ENCODE measurements at places on chromosomes 4 and X.
A peak's percentile ranks its signal among the peaks of the same experiment; 100 is the strongest.

DNA sequence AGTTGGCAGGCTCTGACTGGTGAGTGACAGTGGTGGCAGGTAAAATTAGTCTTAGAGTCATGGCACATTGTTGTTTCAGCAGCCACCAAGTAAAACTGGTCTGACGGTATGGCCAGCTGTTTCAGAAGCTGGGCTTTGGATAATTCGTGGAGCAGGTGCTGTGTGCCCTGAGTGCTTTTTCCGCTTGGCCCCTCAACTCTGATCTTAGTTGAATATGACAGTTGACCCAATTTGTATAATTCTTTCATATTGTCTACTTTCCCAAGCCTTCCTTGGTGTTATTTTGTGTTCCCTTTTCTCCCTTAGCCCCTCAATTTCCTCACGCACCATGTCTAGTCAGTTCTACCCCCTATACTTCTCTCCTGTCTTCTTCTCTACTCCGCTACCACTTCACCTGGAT lies 32.0 kb downstream of the CDS1 start:
- DNase-seq = no peak

GRCh38 chr4:15234856-15235126 lies 193.0 kb upstream of the C1QTNF7 start:
- DNase-seq = no peak

DNA sequence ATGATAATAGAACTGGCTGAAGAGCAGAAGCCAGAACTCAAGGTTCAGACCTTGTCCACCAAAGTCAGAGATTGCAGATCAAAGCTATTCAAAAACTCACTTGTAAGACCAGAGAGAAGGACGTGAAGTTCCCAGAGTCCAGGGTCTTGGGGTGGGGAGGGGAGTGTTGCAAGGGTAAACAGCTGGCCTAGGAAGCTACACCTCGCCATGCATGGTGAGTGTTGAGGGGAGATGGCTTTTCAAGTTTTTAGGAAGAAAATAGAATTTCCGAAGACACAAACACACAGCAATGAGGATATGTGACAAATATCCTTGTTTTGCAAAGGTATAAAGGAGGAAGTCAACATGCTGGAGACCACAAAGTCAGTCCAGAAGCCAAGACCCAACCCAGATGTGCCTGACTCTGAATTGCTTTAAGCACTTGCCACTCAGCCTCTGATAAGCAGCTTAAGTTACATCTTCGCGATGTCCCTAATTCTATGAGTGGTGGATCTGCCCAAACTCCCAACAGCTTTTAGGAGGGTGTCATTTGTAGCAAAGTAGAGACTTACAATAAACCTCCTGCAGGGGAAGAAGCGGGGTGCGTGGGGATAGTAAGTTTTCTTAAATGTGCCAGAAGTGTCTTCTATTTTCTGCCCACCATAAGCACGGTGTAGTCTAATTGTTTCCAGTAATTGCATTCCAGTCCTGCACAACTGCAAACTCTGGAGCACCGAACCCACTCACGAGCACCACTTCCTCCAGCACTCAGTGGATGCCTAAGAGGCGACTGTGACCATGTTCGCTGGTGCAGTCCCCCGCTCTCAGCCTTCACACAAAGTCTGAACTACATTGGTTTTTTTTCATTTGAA lies 26.5 kb downstream of the HAND2 start:
- no peak for DNase-seq

- peak; percentile 14 for DNase-seq
These were observed 330.1 kb downstream of the BMPR1B start for GRCh38 chr4:95087657-95088455.

- peak; percentile 41 for DNase-seq
These were observed 2.0 kb downstream of the TMEM255A start for GRCh38 chrX:120308959-120309872.

- DNase-seq = peak; percentile 52
These were observed at the start of gene NUDT11 for GRCh38 chrX:51496501-51497291. Gene NUDT11 (minus strand): TSS chrX:51496592. CDS start chrX:51496444, 148 bp downstream.

- no peak for DNase-seq
These were observed 218.6 kb downstream of the SPCS3 start for GRCh38 chr4:176538217-176538925.

GRCh38 chrX:43500996-43501694 lies 155.0 kb upstream of the MAOA start:
- DNase-seq = peak; percentile 11

DNA sequence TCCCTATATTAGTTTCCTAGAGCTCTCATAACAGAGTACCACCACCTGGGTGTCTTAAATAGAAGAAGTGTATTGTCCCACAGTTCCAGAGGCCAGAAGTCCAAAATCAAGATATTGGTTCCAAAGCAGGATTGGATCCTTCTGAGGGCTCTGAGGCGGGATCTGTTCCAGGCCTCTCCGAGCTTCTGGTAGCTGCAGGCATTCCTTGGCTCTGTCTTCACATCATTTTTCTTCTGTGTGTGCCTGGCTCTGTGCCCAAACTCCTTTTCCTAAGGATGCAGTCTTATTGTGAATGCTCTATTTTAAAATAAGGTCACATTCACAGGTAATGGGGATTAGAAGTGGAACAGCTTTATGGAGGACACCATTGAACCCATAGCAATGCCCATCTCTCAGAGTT lies 253.7 kb upstream of the TAPT1 start:
- no peak for DNase-seq

DNA sequence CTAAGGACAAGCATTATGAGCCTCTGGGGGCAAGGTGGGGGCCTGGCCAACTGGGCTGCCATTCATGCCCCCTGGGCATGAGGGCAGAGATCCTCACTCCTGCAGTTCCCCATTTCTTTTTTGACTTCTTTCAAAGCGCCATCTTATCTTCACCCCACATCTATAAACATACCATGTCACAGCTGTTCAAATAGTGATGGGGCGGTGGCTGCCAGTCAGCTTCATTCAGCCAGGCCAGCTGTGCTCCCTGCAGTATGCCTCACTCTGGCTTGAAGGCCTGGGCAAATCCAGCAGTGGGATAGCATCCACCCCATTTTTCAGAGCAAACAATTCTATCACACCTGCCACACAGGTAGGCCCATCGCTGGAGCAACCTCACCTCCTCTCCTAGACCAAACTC lies 85.5 kb downstream of the NHSL2 start:
- DNase-seq = no peak

DNA sequence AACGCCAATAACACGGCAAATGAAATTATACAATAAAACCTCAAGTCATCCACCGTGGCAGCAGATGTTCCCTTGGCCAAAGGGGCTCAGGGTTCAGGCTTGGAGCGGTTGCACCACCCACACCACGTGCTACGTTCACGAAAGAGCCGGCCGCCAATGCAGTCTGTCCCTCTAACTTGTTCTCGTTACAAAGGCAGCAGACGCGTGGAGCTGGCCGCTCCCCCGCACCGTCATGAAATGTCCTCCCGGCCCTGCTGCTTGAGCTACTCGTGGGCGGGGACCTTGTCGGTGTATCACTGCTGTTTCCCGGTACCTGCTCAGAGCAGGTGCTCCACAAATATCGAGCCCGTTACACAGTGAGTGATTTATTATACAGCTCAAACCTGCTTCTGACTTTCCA lies 36.4 kb upstream of the MAN2B2 start:
- no peak for DNase-seq

DNA sequence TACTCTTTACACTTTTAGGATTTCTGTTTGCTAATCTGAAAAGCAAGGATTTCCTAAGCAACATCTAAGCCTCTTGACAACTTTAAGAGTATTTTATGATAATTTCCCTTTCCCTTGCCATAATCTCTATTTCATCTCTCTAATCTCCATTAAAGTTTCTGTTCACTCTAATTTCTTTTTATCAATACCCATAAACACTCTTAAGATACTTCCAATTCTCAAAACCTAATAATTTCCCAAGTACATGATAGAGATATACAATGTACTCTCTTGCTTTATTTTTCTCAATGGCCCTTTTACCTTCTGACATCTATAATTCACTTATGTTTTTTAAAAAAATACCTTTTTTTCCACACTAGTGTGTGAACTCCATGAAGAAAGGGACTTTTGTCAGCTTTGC lies 26.8 kb downstream of the DAPP1 start:
- DNase-seq = no peak

- DNase-seq = no peak
These were observed 424 bp upstream of the ZNF330 start for GRCh38 chr4:141220271-141220670.

DNA sequence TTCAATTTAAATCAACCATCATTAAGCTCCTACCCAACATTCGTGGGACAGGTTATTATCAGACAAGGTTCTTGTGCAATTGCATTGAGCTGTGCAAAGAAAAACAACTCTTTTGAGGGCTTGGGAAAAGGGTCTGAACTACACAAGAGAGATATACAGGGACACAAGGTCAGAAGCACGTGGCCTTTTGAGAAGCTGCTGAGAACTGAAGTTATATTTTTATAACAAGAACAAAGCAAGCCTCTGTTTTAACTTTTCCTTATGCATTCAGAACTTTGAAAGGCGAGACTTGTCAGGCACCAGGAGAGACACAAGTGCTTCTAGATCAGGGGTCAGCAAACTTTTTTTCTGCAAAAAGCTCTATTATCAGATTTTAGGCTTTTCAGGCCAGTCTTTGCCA lies 274.8 kb upstream of the VCX start:
- no peak for DNase-seq

DNA sequence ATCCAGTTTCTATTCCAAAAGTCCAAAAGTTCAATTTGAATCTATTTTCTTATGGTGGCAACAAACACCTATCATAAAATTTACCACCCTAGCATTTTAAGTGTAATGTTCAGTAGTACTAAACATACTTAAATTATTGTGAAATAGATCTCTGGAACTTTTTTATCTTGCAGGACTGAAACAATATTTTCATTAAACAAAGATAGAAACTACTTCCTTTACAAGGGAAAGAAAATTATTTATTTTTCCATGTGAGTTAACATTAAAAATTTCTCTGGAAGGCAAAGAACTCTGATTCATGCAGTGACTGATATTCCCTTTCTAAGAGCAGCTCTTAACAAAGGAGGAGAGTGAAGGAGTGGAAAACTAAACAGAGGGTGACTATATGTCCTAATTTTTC lies 40.2 kb downstream of the ADH7 start:
- peak; percentile 32 for DNase-seq

GRCh38 chr4:171718069-171718468 lies 95.1 kb upstream of the GALNTL6 start:
- DNase-seq = no peak

DNA sequence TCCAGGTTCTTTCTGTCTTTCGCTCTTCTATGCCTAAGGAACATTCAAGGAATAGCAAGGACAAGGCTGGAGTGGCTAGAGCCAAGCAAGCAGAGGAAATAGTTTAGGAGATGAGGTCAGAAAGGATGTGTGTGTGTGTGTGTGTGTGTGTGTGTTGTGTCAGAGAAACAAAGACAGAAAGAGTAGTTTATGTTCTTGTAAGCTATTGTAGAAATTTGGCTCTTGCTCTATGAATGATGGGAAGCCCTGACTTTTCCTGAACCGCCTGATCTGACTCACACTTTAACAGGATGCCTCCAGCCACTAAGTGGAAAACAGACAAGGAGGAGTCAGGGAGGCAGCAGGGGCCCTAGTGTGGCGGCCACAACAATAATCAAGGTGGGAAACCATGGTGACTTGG lies 39.7 kb downstream of the LGI2 start:
- DNase-seq = no peak

DNA sequence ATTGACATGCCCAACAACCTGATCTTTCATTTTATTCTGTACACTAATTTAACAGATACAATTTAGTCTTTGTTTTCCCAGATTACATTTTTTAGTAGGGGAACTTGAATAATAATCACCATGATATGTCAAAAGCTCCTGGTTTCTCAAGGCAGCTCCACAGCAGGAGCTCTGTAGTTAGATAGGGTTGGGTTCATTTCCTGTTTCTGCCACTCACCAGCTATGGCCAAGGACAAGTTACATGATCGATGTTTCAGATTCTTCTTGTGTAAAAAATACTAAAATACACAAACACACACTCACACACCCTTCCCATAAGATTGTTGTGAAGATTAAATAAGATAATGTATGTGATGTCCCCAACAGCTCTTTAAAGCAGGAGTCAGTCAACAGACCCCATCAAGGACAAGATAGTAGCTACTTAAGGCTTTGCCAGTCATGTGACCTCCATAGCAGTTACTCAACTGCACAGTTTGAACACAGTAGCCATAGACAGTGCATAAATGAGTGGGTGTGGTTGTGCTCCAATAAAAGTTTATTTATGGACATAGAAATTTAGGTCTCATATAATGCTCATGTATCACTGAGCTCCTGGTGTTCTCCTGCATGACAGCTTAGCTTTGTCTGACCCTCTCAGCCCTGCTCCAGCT lies 18.4 kb downstream of the GUCY1A1 start:
- no peak for DNase-seq

DNA sequence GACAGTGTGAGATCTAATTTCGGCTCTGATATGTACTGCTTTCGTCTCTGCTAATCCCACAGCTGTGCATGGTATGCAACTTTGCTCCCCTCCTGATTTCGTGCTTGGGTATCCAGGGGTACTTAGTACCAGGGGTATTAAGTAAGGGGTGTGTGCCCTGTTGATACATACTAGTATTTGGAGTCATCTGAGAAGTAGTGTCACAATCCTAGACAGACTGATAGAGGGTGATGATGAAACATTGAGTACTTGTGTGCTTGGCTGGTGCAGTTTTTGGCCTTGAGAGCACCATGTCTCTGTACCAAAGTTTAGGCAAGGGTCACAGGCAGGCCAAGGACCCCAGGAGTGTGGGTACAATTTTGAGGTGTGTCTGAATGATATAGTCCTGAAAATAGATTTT lies 10.9 kb downstream of the GPAT3 start:
- DNase-seq = no peak

DNA sequence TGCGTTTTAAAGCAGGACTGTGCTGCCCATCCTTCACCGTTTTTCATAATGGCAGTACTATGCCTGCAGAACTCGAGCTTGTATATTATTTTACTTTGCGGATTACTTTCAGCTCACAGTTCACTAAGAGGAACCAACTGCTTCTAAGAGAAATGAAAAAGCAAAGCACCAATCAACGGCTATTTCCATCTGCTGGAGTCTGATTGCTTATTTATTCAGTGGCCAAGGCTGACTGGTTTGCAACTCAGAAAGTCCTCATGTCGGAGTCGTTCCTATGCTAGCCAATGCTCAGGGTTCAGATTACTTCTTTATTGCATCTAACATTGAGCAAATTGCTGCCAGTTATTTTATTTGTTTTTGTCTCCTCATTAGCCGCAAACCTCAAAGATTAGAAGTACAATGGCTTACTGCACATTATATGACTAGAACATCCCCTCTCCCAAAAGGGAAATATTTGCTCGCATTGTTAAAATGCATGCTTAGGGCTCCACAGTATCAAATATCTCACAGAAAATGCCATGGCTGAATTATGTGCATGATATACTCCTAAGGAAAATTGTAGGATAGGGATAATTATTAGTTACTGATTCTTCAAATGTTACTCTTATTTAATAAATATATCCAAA lies 1628.2 kb upstream of the ADGRL3 start:
- DNase-seq = no peak

GRCh38 chr4:141636771-141637460 lies 533 bp downstream of the IL15 start:
- peak; percentile 63 for DNase-seq

DNA sequence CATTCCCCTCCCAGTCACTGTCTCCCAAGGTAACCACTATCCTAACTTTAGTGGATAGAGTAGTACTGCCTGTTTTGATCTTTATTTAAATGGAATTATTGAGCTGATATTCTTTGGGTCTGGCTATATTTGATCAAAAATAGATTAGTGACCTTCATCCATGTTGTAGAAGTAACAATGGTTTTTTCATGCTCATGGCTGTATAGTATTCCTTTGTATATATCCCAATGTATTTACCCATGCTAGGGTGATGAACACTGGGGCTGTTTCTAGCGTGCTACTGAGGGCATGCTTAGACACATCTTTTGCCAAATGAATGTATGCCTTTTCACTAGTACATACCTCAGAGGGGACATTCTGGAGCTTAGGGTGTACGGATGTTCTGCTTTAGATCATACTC lies 10.1 kb upstream of the MAGEA8 start:
- DNase-seq = no peak

- no peak for DNase-seq
These were observed 137.0 kb upstream of the SMIM31 start for GRCh38 chr4:164616961-164617360.
